GM12864 (cell line): ENCODE measurements at places on chromosomes 5 and 9.

DNA sequence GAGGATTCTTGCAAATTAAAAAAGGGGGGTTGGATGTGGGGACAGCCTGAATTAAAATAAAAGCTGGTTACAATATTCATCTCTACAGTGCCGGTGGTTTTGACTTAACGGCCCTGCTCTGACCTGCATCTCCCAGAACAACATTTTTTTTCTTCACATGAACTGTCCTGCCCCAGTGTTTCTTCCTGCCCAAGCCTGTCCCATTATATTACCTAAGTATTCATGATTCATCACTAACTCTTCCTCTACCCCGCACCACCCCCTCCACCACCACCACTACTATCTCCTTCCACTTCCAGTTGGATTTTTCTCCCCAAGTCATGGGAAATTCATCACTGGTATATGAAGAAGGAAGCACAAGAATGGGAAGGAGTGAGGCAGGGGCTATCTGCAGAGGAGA, 90.1 kb downstream of the ZFAND5 start:
- no peak for DNase-seq

DNA sequence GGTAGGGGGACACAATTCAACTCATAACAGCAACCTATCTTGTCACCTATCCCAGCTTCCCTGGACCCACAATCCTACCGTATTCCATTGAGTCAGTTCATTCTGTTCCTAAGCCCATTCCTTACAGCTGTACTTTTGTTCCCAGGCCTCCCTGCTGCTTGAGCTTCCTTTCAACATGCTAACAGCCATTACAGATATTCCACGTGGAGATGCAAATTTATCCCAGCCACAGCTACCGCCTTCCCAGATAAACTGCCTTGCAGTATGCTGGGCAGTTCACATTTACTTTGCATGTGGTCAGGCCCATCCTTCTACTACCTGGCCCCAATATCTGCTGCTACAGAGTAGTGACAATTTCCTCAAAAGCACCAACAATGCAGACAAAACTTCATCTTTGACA, 23.0 kb downstream of the RIGI start:
- no peak for DNase-seq

GRCh38 chr9:86491468-86492266, 137.5 kb upstream of the TUT7 start:
- no peak for DNase-seq

GRCh38 chr9:105535920-105536668, 21.8 kb upstream of the FKTN start:
- DNase-seq, result no peak

DNA sequence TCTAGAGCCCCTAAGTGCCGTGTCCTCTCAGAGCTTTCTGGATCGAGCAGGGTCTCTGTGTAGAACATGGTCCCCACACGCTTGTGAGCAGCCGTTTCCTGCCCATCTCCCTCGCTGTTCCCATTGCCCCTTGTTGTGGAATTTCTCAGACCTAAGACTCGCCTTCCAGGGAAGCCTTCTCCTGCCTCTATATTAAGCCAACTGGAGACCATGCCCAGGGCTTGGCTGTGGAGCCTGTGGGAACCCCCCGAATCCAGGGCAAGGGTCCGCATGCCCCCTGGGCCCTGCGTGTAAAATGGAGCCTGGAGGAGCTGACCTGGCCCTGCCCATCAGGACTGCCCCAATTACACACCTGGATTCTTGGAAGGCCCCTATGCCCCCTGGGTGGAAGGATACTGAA, 14.5 kb upstream of the SPATA31E1 start:
- no peak for DNase-seq

- DNase-seq, result no peak
Measured at GRCh38 chr5:168151041-168151440, 140.4 kb upstream of the WWC1 start.
